ENCODE measurements at places on chromosomes 5 and 9.

- no peak for DNase-seq
Observed at GRCh38 chr5:10566543-10567068, 2.7 kb downstream of the ANKRD33B start.

GRCh38 chr5:156593546-156593945 lies 256.5 kb upstream of the PPP1R2B start:
- DNase-seq = no peak

DNA sequence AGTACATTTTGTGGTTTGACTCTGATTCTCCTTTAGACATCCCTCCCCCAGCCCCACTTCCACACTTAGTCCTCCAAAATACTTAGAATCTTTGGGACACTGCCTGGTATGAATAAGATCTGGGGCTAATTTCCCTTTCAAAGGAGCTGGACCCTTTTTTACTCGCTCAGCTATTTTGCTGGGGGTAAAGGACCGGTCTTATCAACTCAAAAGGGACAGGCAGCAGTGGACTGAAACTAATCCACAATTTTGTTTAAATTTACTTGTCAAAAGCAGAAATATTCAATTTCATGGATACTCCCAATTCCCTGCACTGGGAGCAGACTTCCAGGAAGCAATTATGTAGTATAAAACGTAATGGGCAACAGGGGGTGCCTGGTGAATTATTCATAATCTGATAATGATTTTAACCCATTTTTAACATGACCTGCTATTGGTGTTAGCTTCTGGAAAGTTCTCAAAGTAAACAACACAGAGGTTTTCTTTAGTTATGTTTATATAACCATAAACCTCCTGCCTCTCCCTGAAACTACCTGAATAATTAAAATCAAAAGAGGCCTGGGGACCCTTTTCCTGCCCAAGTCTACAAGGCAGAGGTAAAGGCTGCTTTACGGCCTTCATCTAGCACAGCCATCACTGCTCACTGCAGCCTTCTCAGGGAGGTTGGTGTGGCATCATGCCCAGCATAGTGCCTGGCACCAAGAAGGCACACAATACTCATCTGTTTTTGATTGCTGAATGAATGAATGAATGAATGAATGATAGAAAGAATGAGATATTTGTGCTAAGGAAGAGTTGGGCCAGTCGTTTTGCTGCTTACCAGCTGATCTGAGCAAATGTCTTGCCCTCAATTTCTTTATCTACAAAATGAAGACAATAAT lies 44.2 kb upstream of the GNPDA1 start:
- no peak for DNase-seq

- no peak for DNase-seq
Observed at GRCh38 chr5:95821110-95822021, 1.2 kb downstream of the GLRX start.

- no peak for DNase-seq
Observed at GRCh38 chr5:35904443-35905132, 33.8 kb downstream of the CAPSL start.

DNA sequence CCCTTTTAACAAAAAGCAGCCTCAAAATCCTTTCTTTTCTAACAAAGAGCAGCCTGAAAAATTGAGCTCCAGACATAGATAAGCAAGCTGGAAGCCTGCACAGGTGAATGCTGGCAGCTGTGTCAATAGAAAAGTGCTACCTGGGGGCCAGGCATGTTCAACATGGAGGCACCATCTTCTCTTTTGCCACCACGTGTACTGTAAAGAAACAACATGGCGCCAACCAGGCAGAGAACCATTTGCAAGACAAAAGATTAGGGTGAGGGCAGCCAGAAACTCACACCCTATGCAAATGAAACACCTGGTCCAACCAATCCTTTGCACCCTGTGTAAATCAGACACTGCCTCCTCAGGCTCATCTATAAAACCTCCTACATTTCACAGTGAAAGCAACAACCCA lies 96.0 kb downstream of the ACTL7B start:
- no peak for DNase-seq

DNA sequence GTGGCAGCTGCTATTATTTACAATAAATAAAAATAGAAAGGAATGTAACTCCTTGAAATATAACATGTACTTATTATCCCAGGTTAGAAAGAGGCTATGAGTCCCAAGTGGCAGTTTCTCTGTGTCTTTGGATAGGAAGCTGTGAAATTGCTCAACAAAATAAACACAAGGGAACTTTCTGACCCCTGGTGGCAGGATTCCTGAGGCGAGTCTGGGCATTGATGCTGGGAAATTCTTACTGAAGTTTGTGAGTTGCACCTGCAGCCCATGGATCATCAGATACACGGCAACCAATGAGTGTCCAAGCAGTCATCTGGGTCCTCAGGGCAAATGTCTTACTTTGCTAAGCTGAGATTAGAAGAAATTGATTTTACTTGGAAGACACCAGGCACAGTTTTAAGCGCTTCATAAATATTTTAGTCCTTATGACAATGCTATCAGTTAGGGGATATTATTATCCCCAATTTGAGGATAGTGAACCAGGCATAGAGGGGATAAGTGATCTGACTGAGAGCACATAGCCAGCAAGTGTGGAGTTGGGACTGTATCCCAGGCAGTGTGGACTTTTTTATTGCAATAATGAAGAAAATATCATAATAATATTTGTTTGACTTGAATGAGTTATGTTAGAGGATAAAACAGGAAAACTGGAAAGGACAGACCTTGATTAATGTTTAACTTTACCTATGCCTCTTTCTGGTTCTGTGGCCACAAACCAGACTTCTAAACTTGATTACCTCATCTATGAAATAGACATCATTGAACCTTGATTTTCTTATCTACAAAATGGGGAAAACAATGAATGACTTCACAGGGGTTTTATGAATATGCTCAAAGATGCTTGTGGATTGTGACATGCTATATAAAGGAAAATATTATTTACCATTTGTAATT lies 265.5 kb upstream of the ADAMTSL1 start:
- DNase-seq = peak; percentile 52

- no peak for DNase-seq
Observed at GRCh38 chr5:143128412-143129071, 274.9 kb downstream of the NR3C1 start.

GRCh38 chr5:6435356-6435755 lies 13.3 kb upstream of the UBE2QL1 start:
- DNase-seq = no peak

DNA sequence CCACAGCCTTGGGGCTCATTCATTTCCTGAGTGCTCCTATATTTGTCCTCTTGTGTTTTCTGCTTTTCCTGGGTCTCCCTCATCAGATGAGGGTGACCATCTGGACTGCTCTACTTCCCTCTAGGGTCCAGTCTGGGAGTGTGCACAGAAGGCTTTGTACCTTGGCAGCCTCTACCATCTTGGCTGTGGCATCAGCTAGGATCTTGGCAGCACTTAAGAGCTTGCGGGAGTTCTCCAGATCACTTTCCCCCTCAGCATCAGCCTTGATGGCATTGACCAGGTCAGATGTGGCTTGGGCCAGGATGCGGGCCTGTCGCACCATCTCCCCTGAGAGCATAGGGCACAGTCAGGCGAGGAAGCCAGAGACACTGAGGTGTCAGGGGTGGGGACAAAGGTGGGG lies 15.8 kb downstream of the TLN1 start:
- DNase-seq = no peak

DNA sequence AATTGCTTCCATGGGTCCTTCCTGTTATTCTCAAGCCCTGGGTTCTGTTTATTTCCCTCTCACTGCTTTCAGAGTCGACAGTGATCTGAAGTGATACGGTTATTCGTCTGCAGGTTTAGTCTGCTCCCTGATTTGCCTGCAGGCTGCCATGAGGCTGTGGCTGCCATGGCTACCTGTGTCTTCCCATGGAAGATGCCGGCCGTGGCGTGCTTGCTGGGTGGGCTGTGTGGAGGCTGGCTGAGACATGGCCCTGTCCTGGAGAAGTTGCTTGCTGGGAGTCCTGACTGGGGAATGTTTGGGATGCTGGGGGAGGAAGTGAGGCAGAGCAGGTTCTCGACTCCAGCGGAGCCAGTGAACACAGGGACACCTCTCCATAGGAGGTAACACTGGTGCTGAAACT lies 104.1 kb upstream of the TBC1D2 start:
- DNase-seq = no peak

DNA sequence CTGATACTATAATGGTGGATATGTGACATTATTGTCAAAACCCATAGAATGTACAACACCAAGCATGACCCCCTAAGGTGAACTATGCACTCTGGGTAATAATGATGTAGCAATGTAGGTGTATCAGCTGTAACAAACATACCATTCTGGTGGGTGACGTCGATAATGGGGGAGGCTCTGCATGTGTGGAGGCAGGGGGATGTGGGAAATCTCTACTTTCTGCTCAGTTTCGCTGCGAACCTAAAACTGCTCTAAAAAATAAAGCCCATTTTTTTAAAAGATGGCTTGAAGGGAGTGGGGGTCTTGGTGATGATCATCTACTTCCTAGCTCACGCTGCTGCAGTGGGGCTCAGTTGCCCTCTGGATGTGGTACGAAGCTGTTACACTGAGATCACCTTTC lies 51.1 kb downstream of the RASGEF1C start:
- DNase-seq = no peak

DNA sequence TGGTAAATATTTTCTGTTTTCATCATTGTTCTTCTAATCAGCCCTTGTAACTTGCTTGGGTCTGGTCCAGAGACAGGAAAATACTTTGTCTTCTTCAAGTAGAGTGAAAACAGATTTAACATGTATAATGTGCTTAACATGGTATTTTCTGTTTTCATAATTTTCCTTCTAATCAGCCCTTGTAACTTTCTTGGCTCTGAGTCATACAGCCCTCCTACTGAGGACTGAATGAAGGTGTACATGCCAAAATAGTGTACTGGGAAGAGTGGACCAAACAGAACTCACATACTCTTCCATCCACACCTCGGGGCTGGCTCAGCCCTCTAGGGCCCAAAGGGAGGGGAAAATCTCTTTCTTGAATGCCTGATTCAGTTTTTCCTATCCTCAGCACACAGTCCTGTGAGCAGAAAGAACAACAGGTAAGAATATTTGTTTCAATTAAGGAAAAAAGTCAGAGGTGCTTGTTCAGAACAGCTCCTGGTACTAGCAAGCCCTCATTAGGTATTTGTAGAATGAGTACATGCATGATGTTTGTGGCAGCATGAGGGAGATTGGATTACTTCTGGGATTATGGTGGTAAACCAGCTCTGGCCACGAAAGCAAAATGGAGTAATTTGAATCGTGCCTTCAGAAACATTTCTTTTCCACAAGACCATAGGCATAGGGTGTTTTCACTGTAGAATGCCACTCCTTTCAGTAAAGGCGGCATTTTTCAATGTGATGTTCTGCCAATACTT lies 24.2 kb upstream of the MACIR start:
- DNase-seq = no peak

DNA sequence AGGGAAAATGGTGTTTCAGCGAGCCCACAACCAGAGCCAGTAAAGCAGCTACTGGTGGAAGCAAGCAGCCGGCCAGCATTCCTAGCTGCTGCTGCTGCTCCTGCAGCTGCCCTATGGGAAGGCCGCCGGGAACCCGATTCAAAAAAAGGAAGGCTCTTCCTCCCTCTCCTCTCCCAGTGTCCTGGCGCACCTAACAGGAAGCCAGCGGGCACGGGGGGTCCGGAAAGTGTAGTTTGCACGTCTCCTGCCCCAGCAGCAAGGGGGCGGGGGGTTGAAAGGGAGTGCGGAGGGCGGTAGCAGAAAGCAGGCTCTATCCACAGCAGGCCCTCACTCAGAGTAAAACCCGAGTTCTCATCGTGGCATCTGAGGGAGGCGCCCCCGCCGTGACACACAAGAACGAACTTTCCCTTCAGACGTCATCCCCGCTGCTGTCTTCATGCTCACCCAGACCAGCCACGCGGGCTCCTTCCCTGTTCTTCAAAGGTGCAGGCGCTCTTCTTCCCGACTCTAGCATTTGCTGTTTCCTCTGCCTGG lies 16.5 kb downstream of the GRXCR2 start:
- DNase-seq = peak; percentile 56

DNA sequence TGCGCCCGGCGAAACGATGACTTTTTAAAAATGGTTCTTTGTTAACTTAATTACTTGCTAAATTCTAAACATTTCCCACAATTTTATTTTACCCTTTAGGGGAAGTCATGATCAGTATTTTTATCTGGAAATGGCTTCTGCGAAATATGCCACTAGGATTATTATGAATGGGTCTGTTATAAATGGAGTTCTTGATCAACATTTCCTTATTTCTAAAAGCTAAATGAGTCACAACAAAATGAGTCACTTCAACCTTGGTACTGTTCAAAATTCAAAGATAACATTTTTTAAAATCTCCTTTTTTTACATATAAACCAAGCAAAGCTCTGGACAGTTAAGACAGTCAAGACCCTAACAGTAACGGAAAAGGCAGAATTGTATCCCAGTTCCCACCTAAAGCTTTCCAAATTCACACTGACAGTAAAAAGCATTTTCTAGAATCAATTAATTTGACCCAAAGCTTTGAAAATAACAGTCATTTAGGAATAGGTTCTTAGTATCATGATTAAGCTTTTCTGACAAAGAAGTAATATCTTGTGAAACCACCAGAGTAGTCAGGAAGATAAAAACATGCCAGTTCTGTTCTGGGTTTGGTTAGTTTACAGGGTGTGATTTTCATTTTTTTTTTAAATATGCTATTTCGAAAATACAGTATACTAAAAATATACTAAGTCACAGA lies 81.7 kb downstream of the LHFPL2 start:
- no peak for DNase-seq

DNA sequence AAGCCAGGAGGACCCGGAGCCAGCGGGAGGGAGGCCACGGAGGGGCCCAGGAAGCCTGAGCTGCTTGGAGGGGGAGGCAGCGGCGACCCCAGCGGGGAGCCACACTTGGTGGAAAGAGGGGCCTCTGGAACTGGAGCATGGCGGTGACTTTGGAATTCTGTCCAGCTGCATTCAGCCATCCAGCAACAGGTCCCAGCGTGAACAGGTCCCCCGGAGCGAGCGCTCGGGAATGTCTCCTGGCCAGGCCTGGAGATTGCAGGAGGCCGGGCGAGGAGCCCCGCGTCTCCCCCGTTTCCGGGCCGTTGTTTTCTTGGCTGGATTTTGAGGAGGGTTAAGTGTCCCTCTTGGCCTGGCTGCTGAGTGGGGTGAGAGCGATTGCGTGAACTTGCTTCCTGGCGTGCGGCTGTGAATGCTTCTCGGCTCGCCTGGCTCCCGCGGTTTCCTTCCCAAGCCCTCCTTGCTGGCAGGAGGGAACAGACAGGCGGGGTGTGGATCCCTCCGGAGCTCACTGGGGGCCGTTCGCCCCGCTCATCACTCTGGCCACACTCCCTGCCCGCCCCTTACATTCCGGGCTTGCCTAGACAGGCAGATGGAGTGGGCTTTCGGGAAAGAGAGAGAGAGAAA lies 125.3 kb upstream of the IRX4 start:
- no peak for DNase-seq

- no peak for DNase-seq
Observed at GRCh38 chr9:21889673-21890072, 87.2 kb downstream of the MTAP start.

GRCh38 chr5:178690208-178690607 lies 40.3 kb downstream of the ZNF354A start:
- DNase-seq = no peak

Measured in AG08395 (cell line).